HFF-Myc (cell line): ENCODE measurements at places on chromosomes 4 and X.
A peak's percentile ranks its signal among the peaks of the same experiment; 100 is the strongest.

- DNase-seq, result no peak
These were observed 9.2 kb downstream of the PWWP3B start for GRCh38 chrX:106177106-106177981.

DNA sequence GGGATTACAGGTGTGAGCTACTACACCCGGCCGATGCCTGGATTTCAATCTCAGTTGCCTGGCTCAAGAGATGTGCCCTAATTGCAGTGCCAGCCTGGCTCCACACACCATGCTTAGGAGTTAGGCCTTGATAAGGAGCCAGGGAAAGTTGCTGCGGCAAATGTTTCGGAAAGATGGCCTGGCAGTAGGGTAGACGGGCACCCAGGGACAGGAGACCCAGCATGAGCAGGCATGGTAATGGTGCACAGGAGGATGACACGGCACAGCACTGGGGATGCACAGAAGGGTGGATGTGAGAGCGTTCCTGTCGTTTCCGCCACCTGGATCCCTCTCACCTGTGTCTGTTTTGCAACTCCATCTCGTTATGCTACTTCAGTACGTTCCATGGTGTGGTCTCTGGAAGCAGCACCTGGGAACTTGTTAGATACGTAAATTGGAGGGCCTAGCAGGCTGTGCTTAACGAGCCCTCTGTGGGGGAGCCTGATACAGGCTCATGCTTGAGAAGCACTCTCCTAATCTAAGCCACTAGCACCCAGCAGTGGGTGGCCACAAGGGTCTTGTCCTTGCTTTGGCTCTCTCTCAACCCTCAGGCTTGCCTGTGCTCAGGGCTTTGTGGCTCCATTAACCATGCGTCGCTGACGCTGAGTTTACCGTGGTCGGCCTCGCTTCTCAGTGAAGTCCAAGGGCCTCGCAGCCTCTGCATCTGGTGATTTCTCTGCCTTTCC, 20.3 kb downstream of the RNF4 start:
- DNase-seq, result no peak

- no peak for DNase-seq
These were observed 125.7 kb downstream of the PALLD start for GRCh38 chr4:168622600-168622999.

DNA sequence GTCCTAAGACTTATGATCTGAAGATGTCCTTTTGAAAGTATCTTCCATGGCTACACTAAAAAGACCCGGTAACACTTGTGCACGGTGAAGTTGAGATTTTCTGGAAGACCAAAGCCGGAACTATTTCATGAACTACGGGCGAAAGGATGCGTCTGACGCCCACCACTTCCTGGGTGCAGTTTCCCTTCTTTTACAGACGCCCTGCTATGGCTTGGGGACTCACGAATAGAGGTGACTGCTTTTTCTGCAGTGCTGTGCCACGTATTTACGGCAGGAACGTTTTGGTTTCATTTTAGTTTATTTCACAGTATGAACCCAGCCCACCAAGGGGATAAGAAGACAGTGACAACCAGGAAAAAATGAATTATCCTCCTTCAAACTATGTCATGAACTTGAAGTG, 180.4 kb downstream of the AFAP1 start:
- no peak for DNase-seq

DNA sequence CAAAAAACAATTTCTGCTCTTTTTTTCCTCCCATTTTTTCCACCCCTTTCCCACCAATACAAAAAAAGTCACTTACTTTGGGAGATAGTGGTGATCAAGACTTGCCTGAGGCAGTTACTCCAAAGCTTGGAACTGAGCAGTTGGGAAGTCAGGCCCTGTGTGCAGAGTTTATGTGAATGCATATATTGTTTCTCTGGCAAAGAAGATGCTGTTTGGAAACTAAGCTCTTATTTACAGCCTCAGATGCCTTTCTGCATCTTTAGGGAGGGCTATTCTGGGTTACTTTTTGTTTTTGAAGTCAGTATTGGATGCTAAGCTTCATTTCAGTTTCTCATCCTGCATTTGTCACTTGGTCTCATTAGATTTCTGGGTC, 136.3 kb downstream of the ZNF330 start:
- no peak for DNase-seq

- DNase-seq, result no peak
These were observed 127.4 kb downstream of the FAM53A start for GRCh38 chr4:1556541-1557220.

DNA sequence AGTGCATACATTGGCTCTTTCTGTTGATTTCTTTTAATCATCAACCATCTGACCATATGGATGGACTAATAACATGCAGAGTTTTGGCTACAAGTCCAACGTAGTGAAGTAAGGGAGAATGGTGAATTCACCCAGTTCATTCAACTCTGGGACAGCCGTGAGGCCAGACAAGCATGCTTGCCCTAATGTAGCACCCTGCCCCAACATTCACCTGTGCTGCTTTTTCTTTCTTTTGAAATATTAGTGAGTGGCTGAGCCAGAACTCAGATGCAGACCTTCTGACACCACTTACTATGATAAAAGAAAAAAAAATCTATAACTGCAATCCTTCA, 17.5 kb downstream of the ARSJ start:
- no peak for DNase-seq

DNA sequence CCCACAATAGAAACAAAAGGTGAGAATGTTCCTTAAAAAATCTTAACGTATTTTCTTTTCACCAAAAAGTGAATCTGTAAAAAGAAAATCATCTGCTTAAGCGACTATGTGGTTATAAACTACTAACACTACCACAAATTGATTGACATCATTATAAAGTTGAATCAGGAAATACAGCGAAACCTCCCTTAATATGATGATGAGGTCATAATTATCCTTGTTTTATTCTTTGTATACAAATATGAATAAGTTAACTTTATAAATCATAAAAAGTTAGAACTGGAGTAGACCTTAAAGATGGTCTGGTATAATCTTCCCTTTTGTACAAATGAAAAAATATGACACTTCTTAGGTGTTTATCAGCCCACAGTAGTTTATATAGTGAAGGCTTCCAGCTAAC, 35.6 kb downstream of the NFKB1 start:
- no peak for DNase-seq

DNA sequence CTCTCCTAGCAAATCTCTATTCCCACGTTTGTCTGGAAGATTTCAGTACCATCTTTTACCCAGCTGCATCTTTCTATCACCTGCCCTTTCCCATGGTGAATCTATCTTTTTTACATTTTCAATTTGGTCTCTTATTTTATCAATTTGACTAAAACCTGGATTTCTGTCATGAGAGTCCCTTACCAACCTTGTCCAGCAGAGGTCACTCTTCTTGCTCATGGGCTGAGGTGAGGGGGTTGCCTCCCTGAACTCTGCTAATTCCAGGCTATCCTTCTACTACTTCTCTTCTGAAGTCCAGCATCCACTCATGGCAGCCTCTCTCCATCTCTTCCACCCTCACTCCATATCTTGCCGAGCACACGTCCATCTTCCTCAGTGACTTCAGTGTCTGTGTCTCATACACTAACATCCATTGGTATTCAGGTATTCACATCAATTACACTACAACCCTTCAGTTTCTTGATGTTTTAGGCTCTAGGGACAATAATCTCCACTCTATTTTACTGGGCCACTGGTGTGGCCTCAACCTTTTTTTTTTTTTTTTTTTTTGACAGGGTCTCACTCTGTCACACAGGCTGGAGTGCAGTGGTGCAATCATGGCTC, 17.8 kb upstream of the ZNF827 start:
- DNase-seq, result no peak

- no peak for DNase-seq
These were observed 1471.8 kb downstream of the PCDH7 start for GRCh38 chr4:32191961-32192360.

DNA sequence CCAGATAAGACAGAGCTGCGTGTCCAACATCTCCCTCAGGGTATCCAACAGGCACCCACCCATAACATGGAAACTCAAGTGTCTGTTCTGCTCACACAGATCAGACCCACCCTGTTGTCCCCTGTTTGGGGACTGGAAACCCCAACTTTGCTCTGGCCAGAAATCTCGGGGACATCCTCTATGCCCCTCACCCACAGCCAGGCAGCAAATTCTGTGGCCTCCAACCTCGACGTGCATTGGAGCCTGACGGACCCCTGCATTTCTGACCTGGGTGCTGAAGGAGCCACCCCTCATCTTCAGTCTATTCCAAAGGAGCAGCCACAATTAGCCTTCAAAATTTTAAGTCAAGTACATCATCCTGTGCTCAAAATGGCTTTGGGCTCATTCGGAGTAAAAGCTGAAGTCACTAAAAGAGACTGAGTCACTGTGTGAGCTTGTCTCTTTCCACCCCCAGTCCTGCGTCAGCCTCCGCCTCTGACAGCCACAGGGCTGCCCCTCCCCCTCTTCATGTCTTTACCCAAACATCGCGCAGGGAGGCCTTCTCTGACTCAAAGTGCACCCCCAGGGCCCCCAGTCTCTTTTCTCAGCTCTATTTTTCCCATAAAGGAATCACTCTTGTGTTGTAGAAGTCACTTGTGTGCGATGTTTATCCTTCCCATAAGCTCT, 24.4 kb upstream of the PDE6B start:
- no peak for DNase-seq

DNA sequence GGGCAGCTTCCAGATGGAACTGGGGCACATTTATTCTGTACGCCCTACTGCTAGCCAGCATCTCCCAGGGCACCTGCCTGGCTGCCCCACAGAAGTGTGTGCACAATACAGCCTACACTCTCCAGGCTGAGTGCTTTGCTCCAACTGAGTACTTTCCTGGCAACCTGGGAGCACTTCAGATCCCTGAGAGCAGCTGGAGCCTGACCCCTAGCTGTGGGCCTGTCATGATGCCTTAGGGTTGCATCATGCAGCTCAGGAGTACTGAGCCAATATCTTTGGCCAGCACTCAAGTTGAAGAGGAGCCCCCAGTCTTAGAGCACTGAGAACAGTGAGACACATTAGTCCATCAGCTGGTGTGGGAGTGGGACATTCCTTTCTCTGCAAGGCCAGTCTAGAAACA, 321.9 kb downstream of the CFAP47 start:
- DNase-seq, result no peak

DNA sequence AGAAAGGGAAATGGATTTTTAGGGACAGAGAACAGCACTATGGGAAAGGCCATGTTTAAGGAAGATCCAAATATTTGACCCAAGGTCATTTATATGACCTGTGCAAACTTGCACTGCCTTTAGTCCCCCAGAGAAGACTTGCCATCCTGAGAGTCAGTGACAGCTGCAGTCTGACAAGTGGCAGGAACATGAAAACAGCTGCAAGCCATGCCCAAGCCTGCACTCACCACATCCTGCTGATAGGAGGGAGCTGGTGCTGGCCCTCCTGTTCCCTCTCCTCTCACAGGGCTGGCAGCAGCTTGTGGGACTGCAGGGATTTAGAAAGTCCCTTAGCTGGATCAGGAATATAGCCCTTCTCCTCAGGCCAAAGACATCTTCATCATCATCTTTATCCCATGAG, 187.7 kb downstream of the RAP1GDS1 start:
- no peak for DNase-seq

DNA sequence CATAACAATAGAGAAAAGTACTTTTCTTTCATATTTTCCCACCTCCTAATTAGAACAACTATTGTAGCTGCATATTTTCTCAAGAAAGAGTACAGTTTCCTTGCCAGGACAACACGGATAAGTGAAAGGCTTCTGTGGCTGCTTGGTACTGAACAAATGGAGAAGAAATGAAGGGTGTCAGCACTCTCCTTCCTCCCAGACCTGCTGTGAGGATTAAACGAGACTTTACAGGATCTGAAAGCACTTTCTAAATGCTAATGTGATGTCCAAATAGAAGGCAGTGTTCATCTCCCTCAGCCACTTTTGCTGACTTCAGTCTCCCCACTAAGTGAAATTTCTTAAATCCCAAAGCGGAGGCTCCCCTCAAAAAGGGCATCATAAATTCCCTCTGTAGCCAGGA, 13.9 kb downstream of the NIPAL1 start:
- no peak for DNase-seq

- no peak for DNase-seq
These were observed 127.8 kb upstream of the NOCT start for GRCh38 chr4:138887741-138888140.

- peak; percentile 25 for DNase-seq
These were observed 5.6 kb upstream of the PCDH7 start for GRCh38 chr4:30714408-30715031.

DNA sequence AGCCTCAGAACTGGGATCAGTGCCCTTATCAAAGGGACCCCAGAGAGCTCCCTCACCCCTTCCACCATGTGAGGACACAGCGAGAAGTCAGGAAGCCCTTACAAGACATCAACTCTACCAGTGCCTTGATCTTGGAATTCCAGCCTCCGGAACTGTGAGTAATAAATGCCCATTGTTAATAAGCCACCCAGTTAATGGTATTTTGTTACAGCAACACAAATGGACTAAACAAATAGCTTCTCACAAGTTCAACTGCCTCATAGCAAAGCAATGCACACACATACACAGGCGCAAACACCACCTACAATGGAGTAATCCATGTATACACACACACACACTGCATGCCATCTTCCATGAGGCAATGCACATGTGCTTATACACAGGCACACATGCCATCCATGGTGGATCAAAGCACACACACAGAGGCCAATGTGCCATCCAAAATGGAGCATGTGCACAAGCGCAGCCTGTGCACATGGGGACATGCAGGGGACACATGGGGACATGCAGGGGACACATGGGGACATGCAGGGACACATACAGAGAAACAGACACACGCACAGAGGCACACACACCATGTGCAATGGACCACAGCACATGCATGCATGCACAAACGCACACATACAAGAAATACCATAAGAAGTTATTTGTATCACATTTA, 137.6 kb upstream of the TBL1X start:
- DNase-seq, result no peak

DNA sequence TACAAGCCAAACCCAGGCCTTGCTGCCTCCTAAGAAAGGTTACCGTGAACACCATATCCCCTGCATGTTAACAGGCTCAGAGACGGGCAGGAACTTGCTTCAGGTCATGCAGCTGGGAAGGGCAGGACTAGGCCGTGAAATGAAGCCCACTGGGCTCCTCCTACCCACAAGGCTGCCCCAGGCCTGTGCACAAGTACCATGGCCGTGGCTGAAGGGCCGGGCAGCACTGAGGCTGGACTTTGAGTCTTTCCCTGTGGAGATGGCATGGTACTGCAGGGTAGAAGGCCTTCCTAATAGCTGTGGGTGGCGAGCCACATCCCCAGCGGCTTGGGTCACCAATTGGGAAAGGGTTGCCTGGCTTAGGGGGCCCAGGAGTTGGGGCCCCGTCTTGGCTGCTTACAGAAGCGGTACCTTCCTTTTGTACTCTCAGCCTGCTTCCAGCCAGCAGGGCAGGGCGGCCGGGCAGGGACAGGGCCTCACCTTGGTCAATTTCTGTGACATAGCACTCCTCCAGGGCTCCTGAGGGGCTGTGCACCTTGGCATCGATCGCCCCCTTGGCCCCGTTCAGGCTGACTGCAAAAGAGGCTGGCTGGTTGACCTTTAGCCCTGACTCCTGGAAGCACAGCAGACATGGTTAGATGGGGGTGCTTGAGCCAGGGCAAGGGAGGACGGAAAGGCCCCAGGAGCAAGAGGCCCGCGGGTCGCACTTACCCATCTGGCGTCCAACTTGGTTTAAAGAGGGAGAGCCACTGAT, 23.8 kb downstream of the FLNA start:
- no peak for DNase-seq

- no peak for DNase-seq
These were observed 15.5 kb upstream of the TDO2 start for GRCh38 chr4:155887847-155888570.

GRCh38 chrX:134691453-134691852, 33.2 kb upstream of the PLAC1 start:
- no peak for DNase-seq

- peak; percentile 98 for DNase-seq
These were observed 215.2 kb upstream of the PSAPL1 start for GRCh38 chr4:7649741-7650531.
